ENCODE measurements at places on chromosomes 6 and 20.

GRCh38 chr6:125041740-125042459, 79.7 kb downstream of the RNF217 start:
- DNase-seq, result no peak

DNA sequence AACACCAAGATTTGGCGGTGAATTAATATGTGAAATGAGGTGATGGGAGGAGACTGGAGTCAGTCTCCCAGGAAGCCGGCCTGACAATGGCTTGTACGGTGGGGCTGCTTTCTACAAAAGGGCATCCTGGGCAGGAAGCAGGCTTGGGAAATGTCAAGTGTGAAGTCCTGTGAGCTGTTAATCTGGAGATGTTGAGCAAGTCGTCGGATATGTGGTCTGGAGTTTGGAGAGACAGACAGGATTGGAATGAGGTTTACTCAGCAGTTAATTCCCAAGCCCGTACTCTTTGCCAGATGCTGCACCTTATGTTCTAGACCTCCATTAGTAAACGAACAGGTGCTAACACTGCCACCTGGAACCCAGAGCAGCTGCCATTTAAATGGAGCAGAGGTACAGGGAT, 107.7 kb upstream of the FOXC1 start:
- DNase-seq, result no peak

- DNase-seq, result no peak
These were observed 7.3 kb upstream of the COL9A1 start for GRCh38 chr6:70310063-70310694.

GRCh38 chr6:75196081-75196687, 9.7 kb downstream of the COL12A1 start:
- no peak for DNase-seq

DNA sequence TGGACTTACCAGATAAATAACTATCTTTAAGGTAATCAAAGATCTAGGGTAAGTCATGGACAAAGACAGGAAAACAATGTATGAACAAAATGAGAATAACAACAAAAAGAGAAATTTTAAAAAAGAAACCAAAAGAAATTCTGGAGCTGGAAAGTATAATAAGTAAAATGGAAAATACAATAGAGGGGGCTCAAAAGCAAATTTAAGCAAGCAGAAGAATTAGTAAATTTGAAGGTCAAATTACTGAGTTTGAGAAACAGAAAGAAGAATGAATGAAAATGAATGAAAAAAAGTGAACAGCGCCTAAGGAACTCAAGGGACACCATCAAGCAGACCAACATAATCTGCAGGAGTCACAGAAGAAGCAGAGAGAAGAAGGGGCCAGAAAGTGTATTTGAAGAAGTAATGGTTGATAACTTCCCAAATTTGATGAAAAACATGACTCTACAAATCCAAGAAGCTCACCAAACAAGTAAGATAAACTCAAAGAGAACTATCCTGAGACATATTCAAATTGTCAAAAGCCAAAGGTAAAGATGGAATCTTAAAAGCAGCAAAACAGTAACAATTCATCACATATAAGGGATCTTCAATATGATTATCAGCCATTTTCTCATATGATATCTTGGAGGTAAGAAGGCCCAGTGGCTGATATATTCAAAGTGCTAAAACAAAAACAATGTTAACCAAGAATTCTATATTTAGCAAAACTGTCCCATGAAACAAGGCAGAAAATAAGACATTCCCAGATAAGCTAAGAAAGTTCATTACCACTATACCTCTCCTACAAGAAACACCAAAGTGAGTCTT, 218.5 kb downstream of the FOXC1 start:
- no peak for DNase-seq

- DNase-seq, result no peak
These were observed 39.8 kb upstream of the CDH22 start for GRCh38 chr20:46347841-46348803.

DNA sequence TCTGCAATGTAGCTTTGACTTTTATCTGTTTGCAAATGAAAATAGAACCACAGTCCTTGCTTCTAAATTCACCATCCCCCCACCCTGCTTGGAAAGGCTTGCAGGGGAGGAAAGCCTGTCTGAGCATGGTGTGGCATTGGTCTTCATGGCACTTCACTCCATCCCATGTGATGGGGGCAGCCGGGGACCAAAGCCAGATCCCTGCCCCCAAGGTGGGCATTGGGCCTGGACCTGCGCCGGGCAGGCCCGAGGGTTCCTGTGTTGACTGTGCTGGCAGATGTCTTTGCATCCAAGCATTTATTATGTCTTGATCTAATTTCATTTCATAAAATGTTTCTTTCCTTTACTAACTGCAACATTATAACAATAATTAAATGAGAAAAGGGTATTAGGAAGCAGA, 120.0 kb downstream of the SYNDIG1 start:
- DNase-seq, result no peak

All from effector CD4-positive, alpha-beta T cell (primary cell).